ENCODE measurements at places on chromosomes 7 and 10. TPM values are rescaled to one million over a fixed set of nuclear protein-coding genes. Genes with fewer than 3 reads are reported as not detected.

The GRM3 gene
- polyA plus RNA-seq: 0.23 TPM

The LRRC17 gene
- polyA plus RNA-seq: 181 TPM

The DDIT4 gene
- polyA plus RNA-seq: 35.6 TPM

The NAT16 gene
- polyA plus RNA-seq: 0.18 TPM

The ERVW-1 gene
- polyA plus RNA-seq: 2.1 TPM

The SEPTIN14 gene
- polyA plus RNA-seq: 0.64 TPM

The NKX2-3 gene
- not detected for polyA plus RNA-seq

The NPSR1 gene
- polyA plus RNA-seq: 0.14 TPM

The CHCHD3 gene
- polyA plus RNA-seq: 79.1 TPM

The AFAP1L2 gene
- 29.2 TPM for polyA plus RNA-seq

DNA sequence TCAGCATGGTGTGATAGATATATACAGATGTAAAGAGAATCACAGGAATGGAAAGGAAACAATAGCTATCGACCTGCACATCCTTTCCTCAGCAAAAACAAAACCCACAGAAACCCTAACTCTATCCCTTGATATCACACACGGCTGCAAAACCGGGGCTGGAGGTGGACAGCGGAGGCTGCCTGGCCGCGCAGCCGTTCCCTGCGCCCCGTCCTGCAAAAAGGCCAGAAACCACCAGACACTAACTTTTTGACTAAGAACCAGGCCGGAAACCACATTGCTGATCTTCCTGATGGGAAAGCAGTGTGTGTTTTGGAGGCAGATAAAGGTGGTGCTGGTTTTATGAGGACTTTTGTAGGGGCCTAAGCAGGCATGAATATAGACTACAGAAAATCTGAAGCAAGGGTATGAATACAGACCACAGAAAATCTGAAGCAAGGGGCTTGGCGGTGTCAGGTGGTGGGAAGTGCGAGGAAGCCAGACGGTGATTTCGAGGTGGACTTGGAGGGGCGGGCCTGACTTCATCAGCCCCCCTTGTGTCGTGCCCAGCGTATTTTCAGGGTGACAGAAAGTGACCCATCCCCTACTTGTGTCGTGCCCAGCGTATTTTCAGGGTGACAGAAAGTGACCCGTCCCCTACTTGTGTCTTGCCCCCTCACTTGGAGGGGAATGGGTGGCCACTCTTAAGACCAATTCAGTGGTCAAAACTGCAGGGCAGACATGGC lies 123.3 kb downstream of the WDR37 start:
- no peak for DNase-seq

DNA sequence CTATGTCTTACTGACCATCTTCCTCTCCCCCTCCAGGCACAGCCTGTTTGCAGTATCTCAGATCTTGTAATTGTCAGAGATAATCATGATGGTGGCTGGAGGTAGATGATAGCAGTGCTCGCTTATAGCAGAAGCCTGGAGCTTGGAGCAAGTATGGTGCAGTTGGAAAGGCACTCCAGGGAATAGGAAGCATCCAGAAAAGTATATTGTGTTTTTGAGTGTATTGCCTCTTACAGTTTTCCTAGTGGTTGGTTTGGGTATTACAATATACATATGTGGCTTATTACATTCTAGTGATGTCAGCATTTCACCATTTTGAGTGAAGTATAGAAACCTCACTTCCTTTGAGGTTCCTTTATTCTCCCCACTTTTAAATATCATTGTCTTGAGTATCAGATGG lies 101.5 kb downstream of the STK31 start:
- no peak for DNase-seq

DNA sequence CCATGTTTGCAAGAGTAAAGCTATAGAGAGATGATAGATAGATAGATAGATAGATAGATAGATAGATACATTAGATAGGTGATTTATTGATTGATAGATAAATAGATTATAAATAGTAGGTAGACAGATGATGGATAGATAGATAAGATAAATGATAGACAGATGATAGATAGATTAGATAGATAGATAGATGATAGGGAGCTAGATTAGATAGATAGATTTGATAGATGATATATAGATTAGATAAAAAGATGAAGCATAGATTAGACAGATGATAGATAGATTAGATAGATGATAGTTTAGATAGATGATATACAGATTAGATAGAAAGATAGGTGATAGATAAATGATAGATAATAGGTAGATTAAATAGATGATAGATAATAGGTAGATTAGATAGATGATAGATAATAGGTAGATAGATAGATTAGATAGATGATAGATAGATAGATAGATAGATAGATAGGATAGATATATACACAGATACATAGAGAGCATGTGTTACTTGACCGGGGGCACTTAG lies 243.3 kb upstream of the FOXK1 start:
- DNase-seq: no peak
